ENCODE measurements at places on chromosomes 4 and X. TPM values are rescaled to one million over a fixed set of nuclear protein-coding genes. Genes with fewer than 3 reads are reported as not detected.
A peak's percentile ranks its signal among the peaks of the same experiment; 100 is the strongest.

ZNF711 gene
- 0.43 TPM for total RNA-seq

ZCCHC4 gene
- total RNA-seq: 13.2 TPM

GRCh38 chrX:124555036-124555595 lies 208.8 kb downstream of the SH2D1A start:
- no peaks in the 10 kb centered on the region for H3K4me1 ChIP-seq
- H3K27ac ChIP-seq: no peak overlapping the region
- H3K4me3 ChIP-seq: no peak overlapping the region
- no peaks in the 10 kb centered on the region for H3K36me3 ChIP-seq
- DNase-seq: peak; percentile 45

GPRIN3 gene
- total RNA-seq: not detected

NPY1R gene
- not detected for total RNA-seq

- no peaks in the 10 kb centered on the region for H3K27me3 ChIP-seq
- peaks cover 5% of the 10 kb centered on the region for H3K4me1 ChIP-seq
- no peak for DNase-seq
- H3K27ac ChIP-seq: no peak overlapping the region
- H3K36me3 ChIP-seq: no peaks in the 10 kb centered on the region
Observed at GRCh38 chrX:154441984-154442707, 1.8 kb upstream of the FAM50A start.

- no peaks in the 10 kb centered on the region for H3K36me3 ChIP-seq
- H3K4me3 ChIP-seq: peak overlapping the region; percentile 34
- no peaks in the 10 kb centered on the region for H3K4me1 ChIP-seq
Observed at GRCh38 chr4:20393486-20394100, 141.9 kb downstream of the SLIT2 start.

DNA sequence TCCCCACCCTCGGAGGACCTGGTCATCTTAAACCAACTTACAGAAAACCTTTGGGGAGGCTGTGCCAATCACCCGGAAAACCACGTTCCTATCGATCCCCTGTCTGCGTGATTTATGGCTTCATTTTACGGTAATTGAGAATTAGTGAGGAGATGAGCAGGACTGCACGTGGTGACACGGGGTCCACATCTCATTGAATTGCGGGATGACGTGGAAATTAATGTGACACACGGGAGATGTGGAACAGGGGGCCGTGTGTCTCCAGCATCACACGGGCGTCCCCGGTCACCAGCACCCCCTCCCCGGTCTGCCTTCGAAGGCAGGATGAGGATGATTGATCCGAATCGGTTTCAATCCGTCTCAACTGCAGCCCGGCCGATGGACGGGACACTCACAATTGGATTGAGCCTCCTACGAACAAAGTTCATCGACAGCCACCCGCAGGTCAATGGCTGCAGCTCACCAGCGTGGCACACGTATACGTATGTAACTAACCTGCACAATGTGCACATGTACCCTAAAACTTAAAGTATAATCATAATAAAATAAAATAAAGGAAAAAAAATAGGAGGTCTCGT lies 160.3 kb downstream of the SHOX start:
- H3K4me1 ChIP-seq: no peaks in the 10 kb centered on the region
- no peak for DNase-seq
- no peaks in the 10 kb centered on the region for H3K27me3 ChIP-seq
- H3K27ac ChIP-seq: no peak overlapping the region
- H3K36me3 ChIP-seq: no peaks in the 10 kb centered on the region

DNA sequence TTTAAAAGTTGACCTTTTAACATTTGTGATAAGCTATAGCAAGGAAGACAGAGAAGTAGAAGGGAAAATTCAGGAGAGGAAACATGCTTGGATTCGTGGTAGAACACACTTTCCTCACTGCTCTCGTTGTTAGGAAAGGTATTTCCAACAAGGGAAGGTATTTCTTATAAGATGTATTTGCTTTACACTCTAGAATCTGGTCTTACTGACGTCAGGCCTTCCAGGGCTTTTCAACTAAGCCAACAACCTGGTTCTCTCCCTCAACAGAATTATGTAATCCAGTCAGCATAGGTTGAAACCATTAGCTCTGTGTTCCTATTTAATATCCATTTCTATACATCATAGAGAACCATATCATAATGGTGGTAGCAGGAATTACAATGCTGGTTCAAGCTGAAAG lies 241.9 kb downstream of the SLC39A8 start:
- DNase-seq: no peak
- no peaks in the 10 kb centered on the region for H3K4me1 ChIP-seq
- H3K27ac ChIP-seq: no peak overlapping the region

GRCh38 chrX:133175162-133175561 lies 43.0 kb downstream of the TFDP3 start:
- no peaks in the 10 kb centered on the region for H3K27me3 ChIP-seq
- no peak overlapping the region for H3K27ac ChIP-seq
- no peaks in the 10 kb centered on the region for H3K4me1 ChIP-seq
- no peak overlapping the region for H3K4me3 ChIP-seq

DNA sequence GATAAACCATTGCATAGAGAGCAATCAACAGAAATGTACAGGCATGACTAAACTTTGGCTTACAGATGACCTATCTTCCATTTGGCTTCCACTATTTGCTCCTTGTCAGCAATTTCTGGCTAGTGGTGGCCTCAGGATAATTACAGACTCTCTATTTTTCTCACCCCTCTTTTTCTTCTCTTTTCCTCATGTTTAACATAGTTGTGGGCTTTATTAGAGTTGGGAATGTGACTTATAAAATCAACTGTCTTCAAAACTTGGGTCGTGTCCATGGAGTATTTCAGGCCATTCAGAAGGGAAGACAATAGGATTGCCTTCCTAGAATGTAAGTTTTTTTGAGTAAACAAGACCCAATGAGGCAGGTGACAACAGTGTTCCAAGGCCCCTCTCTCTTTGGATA lies 236.2 kb downstream of the FRAS1 start:
- peaks cover 57% of the 10 kb centered on the region for H3K4me1 ChIP-seq

DNA sequence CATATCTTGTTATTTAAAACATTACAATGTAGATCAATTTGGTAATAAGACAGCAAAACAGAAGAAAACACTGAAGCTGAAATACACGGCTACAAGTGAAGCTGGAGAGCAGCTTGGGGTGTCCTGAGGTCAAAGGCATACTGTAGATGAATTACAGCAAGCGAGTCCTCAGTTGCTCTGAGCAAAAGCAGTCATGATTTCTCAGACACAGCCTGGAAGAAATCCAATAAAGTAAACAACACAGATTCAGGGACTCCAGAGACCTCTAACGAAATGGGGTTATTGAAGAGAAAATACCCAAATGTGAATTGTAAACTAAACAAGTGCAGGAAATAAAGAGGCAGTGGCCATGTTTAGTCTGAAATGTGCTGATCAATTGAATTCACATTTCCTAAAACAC lies 324.4 kb downstream of the CAMK2D start:
- H3K36me3 ChIP-seq: no peaks in the 10 kb centered on the region
- H3K27ac ChIP-seq: peak overlapping the region; percentile 86
- no peaks in the 10 kb centered on the region for H3K27me3 ChIP-seq
- H3K4me3 ChIP-seq: no peak overlapping the region
- DNase-seq: no peak

- no peak overlapping the region for H3K4me3 ChIP-seq
- no peaks in the 10 kb centered on the region for H3K27me3 ChIP-seq
- DNase-seq: no peak
- H3K27ac ChIP-seq: no peak overlapping the region
- no peaks in the 10 kb centered on the region for H3K36me3 ChIP-seq
- no peaks in the 10 kb centered on the region for H3K4me1 ChIP-seq
Observed at GRCh38 chr4:11367371-11367770, 61.3 kb downstream of the HS3ST1 start.

GRCh38 chrX:48492293-48492910 lies 16.4 kb upstream of the PORCN start:
- no peaks in the 10 kb centered on the region for H3K36me3 ChIP-seq
- peak overlapping the region; percentile 65 for H3K27ac ChIP-seq
- H3K27me3 ChIP-seq: no peaks in the 10 kb centered on the region
- DNase-seq: peak; percentile 68
- H3K4me1 ChIP-seq: peaks cover 17% of the 10 kb centered on the region

- H3K27me3 ChIP-seq: no peaks in the 10 kb centered on the region
- H3K4me3 ChIP-seq: no peak overlapping the region
- H3K27ac ChIP-seq: peak overlapping the region; percentile 46
- H3K36me3 ChIP-seq: no peaks in the 10 kb centered on the region
- peaks cover 21% of the 10 kb centered on the region for H3K4me1 ChIP-seq
- peak; percentile 92 for DNase-seq
Observed at GRCh38 chr4:156298230-156298629, 344.6 kb upstream of the CTSO start.

DNA sequence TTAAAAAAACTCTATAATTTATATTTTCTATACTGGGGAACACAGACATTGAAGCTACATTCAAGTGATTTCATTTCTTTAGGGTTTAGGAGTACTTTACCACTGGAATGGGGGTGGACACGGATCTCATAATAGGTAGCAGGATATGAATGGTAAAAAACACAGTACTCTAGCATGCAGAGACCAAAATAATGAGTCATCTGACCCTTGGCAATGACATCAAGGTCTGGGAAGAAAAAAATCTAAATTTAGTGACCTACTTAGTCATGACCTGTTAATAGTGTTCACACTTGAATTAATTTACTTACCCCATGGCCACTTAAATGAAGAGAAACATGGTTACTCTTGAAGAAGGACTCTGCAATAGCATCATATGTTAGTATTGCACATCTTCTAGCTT lies 187.9 kb downstream of the EPHA5 start:
- H3K4me1 ChIP-seq: no peaks in the 10 kb centered on the region
- H3K4me3 ChIP-seq: no peak overlapping the region
- no peaks in the 10 kb centered on the region for H3K36me3 ChIP-seq
- no peaks in the 10 kb centered on the region for H3K27me3 ChIP-seq
- H3K27ac ChIP-seq: no peak overlapping the region
- peak; percentile 1 for DNase-seq

DNA sequence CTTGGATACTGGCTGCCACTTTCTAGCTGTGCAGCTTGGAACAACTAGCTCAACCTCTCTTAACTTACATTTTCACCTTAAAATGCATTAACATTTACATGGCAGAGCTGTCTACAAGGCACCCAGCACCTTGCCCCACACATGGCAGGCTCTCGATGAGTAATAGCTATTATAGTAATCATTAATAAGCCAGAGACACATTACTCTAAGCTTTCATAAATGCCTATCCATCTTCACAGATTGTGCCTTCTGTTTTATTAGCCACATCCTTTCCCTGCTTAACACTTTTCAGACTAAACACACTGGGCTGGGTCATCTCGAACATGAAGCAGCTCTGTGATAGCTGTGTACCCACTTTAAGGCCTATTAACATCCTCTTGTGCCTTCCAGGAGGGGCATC lies 83.8 kb upstream of the UCP1 start:
- peaks cover 5% of the 10 kb centered on the region for H3K4me1 ChIP-seq
- no peak overlapping the region for H3K4me3 ChIP-seq
- H3K27me3 ChIP-seq: no peaks in the 10 kb centered on the region
- 0 out of 2 replicates have a peak, but pooled peaks cover 7% of the 10 kb centered on the region for H3K36me3 ChIP-seq

GRCh38 chr4:140720387-140721304 lies 35.5 kb downstream of the TBC1D9 start:
- DNase-seq: no peak
- H3K27me3 ChIP-seq: no peaks in the 10 kb centered on the region
- no peaks in the 10 kb centered on the region for H3K36me3 ChIP-seq
- no peak overlapping the region for H3K4me3 ChIP-seq
- H3K4me1 ChIP-seq: peaks cover 24% of the 10 kb centered on the region

GRCh38 chr4:1578251-1578773 lies 105.8 kb downstream of the FAM53A start:
- peaks cover 5% of the 10 kb centered on the region for H3K4me1 ChIP-seq
- no peak overlapping the region for H3K27ac ChIP-seq
- H3K36me3 ChIP-seq: no peaks in the 10 kb centered on the region
- peak; percentile 39 for DNase-seq
- no peaks in the 10 kb centered on the region for H3K27me3 ChIP-seq

- no peak overlapping the region for H3K27ac ChIP-seq
- no peaks in the 10 kb centered on the region for H3K27me3 ChIP-seq
- no peaks in the 10 kb centered on the region for H3K36me3 ChIP-seq
- no peak for DNase-seq
- H3K4me3 ChIP-seq: no peak overlapping the region
- no peaks in the 10 kb centered on the region for H3K4me1 ChIP-seq
Observed at GRCh38 chr4:25123236-25123635, 37.0 kb downstream of the SEPSECS start.

VSIG1 gene
- not detected for total RNA-seq

- no peaks in the 10 kb centered on the region for H3K27me3 ChIP-seq
- no peak for DNase-seq
- no peak overlapping the region for H3K27ac ChIP-seq
- no peaks in the 10 kb centered on the region for H3K36me3 ChIP-seq
- H3K4me1 ChIP-seq: peaks cover 11% of the 10 kb centered on the region
Observed at GRCh38 chr4:154184238-154184637, 307.4 kb downstream of the DCHS2 start.

BEND4 gene
- total RNA-seq: not detected

- peak within 1 kb of the TSS; percentile 43 for H3K4me3 ChIP-seq
- no peak within 1 kb of the TSS for H3K27ac ChIP-seq
- H3K27me3 ChIP-seq: no peaks in the 10 kb centered on the region
Observed at GRCh38 chrX:20116577-20117240, at the start of gene MAP7D2. Gene MAP7D2 (minus strand): TSS chrX:20116907. CDS start chrX:20116879, 28 bp downstream.

- H3K4me3 ChIP-seq: no peak overlapping the region
- H3K36me3 ChIP-seq: no peaks in the 10 kb centered on the region
- no peak for DNase-seq
Observed at GRCh38 chr4:87316961-87317360, 5.7 kb downstream of the HSD17B13 start.

GRCh38 chrX:31333165-31333831 lies 261.5 kb upstream of the FTHL17 start:
- no peaks in the 10 kb centered on the region for H3K27me3 ChIP-seq
- peak; percentile 49 for DNase-seq
- H3K4me1 ChIP-seq: 0 out of 2 replicates have a peak, but pooled peaks cover 4% of the 10 kb centered on the region
- H3K27ac ChIP-seq: peak overlapping the region; percentile 56
- no peaks in the 10 kb centered on the region for H3K36me3 ChIP-seq

DNA sequence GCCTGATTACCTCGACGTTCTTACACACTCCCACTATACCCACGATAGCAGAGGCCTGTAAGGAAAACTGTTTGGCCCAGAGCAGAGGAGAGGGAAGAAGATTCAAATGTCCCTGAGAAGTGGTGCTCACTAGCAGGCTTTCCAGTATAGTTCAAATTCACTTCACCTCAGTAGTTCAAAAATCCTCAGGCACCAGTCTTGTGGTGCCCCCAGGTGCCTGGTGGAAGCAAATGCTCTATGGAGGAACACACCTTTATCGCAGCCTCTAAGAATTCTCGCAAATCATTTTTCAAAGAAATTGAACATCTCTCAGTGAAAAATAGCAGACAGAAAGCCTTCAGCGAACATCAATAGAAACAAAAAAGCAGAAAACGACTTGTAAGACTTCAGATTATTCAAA lies 12.2 kb upstream of the MTMR1 start:
- H3K36me3 ChIP-seq: no peaks in the 10 kb centered on the region
- no peak overlapping the region for H3K4me3 ChIP-seq
- H3K27ac ChIP-seq: no peak overlapping the region
- H3K4me1 ChIP-seq: no peaks in the 10 kb centered on the region

GRCh38 chrX:135531813-135532212 lies 11.4 kb downstream of the INTS6L start:
- H3K27me3 ChIP-seq: no peaks in the 10 kb centered on the region
- H3K36me3 ChIP-seq: no peaks in the 10 kb centered on the region
- H3K4me1 ChIP-seq: no peaks in the 10 kb centered on the region
- no peak for DNase-seq

All from GM23248 (cell line).